ENCODE measurements at places on chromosomes 5 and 9.

- no peak for DNase-seq
Measured at GRCh38 chr9:742914-743589, 98.4 kb upstream of the DMRT1 start.

DNA sequence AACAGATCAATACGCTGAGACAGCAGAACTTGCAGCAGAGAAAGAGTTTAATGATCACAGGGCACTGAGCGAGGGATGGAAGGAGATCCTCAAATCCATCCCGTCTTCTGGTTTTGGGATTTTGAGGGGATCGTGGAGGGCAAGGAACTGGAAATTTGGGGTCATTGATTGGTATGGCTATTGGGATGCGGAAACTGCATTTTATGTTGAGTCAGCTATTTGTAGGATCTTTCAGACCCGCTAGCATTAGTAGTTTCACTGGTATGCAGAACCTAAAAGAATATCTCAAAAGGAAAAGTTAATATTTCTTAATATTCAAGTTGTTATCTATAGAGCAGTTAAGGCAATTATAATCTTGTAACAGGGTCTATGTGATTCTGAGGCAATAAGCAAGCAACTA lies 771.7 kb upstream of the CTNND2 start:
- DNase-seq: no peak

DNA sequence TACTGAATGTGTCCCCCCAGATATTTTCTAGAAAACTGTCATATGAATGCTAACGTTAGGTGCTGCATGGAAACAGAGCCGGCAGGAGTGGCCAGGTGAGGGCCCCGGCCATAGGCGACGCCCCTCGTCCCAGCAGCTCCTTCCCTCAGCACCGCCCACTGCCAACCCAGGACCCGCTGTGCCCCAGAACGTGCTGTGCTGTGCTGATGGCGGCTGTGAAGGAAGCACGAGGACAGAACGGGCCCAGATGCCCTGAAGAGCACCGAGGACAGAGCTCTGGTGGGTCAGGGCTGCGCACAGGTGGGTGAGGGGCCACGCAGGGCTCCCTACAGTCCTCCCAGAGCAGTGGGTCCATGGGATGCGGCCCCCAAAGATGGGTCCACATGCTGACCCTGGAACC lies 30.3 kb downstream of the LPCAT1 start:
- no peak for DNase-seq

DNA sequence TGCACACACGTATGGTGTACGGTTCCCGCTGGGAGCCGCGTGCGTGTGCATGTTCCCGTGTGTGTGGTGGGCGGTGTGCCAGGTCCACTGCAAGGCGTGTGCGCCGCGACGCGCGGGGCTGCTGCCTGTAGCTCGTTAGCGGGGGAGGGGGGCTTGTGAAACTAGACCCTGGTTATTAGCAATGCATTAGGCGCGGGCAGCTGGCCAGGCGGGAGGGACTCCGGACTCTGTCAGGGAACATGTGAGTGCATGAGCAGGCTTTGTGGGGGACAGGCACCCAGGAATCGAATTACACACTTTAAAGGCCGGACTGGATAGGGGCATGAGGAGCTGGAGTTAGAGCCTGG lies 32.2 kb upstream of the ENHO start:
- no peak for DNase-seq

DNA sequence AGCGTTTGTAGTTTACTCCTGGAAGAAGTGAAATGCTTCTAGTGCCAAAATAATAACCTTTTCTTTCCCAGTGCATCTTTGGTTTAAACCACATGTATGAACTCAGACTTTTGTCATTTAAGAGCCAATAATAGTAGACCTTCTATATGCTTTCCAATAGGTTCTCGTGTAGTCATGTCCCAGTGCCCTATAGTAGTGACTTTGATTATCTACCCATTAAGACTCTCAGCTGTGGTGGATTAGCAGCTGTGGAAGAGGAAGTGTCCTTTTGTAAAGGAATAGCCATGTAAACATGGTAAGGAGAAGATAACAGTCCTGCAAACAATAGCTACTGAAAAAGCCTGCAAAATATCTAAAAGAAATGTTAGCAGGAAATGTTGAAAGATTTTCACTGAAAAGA lies 765.3 kb downstream of the MTRR start:
- DNase-seq: no peak

DNA sequence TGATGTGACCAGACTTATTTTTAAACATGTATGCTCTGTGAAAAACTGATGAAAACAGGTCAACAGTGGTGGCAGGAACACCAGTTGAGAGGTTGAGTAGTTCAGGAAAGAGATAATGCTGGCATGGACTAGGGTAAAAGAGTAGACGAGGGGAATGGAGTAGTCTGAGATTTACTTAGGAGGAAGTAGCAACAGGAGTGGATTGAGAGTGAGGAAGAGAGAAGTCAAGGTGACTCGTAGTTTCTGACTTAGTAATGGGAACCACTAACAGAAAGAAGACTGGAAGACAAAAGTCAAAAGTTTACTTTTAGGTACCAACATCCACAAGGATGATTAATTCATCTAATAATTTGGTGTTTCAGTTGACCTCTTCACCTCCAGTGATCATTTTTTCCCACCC lies 3.6 kb downstream of the SRA1 start:
- no peak for DNase-seq

DNA sequence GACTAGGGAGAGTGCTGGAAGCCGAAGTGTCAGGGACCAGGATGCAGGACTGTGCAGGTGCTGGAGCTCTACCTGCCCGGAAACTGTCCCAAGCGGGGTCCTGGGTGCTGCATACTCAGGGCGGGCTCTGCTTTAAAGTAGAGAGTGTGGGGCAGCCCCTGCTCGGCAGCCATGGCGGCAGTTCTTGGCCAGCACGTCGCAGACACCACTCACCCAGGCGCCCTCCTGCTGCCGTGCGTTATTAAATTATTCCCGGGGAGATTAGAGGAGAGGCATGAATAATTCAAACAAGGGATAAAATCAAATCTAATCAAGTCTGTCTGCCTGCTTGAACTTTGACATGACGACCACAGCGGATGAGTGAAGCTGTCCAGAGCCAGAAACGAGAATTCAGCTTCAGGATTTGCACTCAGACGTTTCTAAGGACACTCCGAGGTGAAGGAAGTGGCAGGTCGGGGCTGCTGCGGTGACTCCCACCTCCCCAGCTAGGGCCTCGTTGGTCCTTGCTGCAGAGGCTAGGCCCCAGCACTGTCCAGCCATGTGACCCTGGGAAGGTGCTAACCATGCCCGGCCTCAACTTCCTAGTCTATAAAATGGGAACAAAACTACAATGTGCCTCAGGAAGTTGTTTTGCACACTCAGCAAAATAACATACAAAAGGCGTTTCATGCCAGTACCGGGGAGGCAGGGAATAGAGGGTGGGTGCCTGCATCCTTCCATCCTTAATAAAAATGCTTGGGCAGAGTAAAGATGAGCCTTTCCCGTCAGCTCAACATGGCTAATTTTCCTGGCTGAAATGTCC lies 91.3 kb upstream of the ADAMTS2 start:
- no peak for DNase-seq

GRCh38 chr5:112634166-112634565 lies 103.5 kb upstream of the APC start:
- no peak for DNase-seq

GRCh38 chr5:173535976-173536639 lies 80.3 kb downstream of the BOD1 start:
- no peak for DNase-seq

GRCh38 chr9:34962546-34962945 lies 4.5 kb downstream of the PHF24 start:
- DNase-seq: no peak

DNA sequence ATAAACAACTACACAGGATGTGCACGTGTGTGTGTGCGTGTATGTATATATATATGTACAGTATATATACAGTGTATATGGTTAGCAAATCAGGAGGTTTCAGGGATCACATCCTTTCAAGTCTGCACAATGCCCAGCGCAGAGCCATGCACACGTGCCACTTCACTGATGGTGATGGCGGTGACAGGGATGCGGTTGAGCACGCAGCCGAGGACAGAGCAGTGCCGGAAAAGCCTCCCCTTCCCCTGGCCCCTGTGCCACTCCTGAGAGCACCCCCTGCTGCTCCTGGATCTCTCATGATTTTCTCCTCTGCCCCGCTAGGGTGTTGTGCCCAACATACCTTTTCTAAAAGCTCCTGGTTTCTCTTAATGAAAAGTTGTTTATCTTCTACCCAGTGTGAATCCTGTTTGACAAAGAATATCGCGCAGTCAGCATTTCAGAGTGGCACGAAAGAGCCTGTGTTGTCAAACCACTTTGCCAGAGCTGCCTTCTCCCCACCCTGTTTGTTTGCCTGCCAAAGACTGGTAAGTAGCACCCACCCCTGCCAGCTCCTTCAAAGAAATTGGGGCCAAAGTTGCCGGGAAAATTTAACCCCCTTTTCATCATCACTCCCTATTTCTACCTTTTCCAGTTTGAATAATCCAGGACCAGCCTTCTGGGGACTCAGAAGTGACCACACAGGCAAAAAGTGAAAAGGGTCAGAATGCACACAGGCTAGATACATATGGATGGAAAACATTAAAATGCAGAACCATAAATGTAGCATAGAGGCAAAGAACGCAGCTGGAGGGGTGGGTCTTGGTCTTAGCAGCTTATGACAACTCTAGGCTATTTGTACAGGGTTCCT lies 126.2 kb upstream of the DPYSL3 start:
- no peak for DNase-seq

DNA sequence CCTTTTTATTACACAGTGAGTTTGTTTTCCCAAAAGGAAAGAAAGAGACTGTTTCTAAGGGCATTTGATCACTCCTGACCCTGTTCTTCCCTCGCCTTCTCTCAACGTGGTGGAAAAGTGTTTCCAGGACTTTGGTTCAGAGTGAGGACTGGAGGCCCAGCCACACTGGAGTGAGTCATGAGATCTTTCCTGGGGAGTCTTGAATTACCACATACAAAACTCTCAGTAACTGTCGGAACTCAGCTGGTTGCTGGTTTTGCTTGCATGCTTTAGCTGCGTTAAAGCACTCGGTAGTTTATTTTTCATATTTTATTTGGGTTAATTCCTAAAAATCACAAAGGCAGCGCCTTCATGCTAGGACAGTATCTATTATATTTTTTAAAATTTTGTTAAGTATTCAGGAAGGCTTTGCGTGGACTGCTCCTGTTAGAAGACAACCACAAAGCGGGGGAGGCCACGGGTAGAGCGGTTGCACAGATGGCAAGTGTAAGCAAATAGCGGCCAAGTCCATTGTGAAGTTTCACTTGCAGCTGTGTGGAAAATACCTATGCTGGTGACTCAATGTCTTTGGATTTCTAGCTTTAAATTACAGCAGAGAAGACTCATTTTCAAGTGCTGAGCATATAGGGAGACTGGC lies 77.7 kb downstream of the ARSB start:
- DNase-seq: no peak

GRCh38 chr9:79140751-79141150 lies 431.0 kb upstream of the TLE4 start:
- DNase-seq: no peak

DNA sequence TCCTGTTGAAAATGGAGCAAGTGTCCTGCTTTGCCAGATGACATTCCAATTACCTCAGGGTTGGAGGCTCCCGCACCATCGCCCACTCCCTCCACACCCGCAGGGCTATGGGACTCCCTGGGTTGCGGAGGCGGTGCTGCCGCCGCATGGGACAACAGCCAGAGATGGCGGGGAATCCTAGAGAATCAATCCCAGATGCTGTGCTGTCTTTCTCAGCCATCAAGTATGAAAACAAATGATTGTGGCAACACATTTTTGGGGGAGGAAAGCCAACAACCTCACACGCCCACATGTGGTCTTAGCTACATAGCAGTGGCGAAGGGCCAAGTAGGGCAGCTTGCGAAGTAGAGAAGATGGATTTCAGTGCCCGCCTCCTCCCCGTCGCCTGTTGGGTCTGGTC lies 46.7 kb downstream of the IL31RA start:
- DNase-seq: no peak

DNA sequence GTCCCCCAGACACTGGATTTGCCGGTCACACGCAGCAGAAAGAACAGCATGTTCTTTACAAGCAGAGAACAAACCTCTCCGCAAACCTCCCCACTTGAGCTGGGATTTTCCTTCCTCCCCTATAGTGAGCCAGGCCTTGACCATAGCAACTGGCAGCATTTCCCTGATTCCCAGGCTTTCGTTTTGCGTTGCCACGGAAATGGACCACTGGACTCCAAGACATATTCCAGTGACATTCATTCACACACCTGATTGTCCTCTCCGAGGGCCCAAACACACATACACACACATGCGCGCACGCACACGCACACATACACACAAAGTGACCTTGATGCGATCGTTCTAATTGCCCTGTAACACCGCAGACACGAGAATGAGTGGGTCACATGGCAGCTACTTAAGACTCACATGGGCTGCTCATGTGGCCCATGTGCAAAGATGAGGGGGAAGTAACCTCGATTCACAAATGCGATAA lies 80.9 kb upstream of the CPEB4 start:
- DNase-seq: no peak

- DNase-seq: no peak
Measured at GRCh38 chr5:54148067-54148845, 162.1 kb downstream of the ARL15 start.

- DNase-seq: no peak
Measured at GRCh38 chr9:70034271-70034711, 9.4 kb upstream of the MAMDC2 start.

- no peak for DNase-seq
Measured at GRCh38 chr9:105114964-105115728, 129.3 kb upstream of the SLC44A1 start.

DNA sequence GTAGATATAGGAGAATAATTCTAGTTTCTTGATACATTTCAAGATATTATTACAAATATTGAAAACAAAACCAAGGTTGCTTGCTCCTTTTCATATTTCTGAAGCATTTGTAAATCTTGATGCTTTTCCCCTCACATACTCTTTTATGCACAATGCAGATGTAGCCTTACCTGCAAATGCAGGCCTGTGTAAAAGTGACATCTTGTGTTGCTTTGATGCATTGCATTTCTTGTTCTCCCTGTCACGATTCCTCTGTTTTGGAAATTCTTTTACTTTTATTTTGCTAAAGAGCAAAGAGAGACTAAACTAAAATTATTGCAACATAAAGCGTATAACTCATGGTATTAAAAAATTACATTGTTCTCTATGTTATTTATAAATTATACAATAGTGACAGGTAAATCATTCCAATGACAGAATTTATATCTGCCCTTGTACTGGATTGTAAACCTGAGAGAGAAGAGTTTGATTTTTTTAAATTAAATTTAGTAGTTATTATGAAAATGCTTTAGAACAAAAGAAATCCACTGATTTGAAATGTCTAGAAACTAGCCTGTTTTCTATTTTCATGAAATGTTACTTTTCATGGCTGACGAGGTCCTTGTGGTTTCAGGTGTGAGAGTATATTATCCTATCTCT lies 970.0 kb downstream of the MAT2B start:
- DNase-seq: no peak

DNA sequence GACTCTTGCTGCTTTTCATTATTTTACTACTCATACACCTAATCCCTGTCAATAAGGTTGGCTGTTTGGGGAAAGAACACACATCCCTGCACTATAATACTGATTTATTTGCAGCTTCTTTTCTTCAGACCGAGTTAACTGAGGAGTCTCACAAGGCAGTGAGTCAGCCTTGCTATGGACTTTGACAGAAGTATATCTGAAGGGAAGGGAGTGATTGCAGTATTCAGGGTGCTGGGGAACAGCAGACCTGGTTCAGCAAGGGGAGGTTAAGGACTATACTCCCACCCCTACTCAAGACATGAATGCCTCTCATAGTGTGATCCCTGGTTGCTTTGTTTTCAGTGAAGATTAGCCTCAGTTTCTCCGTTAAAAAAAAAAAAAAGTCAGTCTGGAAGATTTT lies 99.8 kb downstream of the TLE4 start:
- no peak for DNase-seq

All from activated CD4-positive, CD25-positive, alpha-beta regulatory T cell treated with anti-CD3 and anti-CD28 coated beads, Interleukin-2, amount 50 U/mL, for 16 hours (primary cell).